ENCODE measurements at places on chromosomes 3 and 15.

DNA sequence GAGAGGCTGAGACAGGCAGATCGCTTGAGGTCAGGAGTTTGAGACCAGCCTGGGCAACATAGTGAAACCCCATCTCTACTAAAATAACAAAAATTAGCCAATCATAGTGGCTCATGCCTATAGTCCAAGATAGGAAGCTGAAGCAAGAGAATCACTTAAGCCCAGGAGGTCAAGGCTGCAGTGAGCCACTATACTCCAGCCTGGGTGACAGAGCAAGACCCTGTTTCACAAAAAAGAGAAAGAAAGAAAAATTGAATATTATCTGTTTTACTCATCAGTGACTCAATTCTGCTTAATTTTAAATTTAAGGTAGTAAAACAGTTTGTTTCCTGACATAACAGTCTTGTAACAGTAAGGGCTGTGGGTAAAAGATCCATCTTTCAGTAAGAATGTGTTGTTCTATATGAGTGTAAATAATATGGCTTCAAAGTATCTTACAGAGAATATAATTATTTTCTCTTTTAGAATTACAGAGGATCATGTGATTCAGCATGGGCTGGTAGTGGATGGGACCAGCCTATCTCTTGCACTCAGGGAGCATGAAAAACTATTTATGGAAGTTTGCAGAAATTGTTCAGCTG lies 85.8 kb downstream of the ATP11B start:
- DNase-seq = no peak

DNA sequence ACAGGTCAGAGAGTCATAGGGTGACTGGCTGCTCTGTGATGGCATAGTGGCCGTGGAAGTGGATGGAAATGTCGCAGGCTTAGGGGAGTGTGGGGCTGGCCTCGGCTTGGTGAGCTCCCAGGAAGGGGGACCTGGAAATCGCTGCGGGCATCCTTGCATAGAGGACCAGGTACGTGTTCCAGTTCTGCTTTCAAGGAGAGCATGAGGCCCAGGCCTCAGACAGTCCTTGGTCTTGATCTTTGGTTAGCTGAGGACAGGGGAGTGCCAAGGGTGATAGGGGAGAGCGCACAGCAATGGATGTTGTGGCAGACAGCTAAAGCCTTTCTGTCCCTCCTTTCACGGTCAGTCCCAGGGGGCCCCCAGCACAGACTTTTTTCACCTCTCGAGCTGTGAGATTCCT lies 110.5 kb downstream of the SNRPN start:
- no peak for DNase-seq

DNA sequence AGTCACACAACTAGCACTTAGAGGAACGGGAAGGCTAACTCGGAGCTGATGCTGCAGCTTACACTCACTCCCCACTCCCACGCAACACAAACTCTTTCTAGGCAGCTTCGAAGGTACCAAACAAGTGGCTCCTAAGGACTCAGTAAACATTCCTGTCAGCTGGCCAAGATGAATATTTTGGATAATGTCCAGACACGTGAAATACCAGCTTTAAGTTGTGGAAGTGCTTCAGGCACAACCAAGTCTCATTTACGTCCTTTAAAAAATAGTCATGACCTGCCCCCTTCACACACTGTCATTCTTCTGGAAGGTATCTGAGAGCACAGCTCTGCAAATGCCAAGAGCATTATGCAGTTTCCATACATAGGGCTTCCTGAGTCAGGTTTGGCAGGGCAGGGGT lies 1005.9 kb upstream of the CFAP20DC start:
- no peak for DNase-seq

DNA sequence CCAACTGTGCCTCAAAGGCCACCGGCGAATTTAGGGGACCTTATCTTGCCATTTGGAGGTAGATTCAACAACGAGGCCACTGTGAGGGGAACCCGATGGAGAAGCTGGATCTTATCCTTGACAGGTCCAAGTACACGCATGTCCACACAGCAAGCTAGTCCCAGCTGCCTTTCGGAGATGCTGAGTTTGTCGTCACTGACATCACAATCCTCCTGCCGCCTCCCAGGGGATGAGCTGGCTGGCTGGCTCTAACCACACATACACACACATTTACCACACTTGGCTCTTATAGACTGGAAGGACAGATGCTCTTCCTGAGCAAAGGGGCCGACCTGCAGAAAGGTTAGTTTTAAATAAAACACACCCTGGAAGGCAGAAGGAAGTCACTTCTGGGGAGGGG lies 176.3 kb downstream of the STT3B start:
- DNase-seq = no peak

GRCh38 chr3:155388417-155388816 lies 94.9 kb upstream of the STRIT1 start:
- no peak for DNase-seq

- no peak for DNase-seq
Measured at GRCh38 chr15:63463036-63463435, 41.4 kb upstream of the USP3 start.

DNA sequence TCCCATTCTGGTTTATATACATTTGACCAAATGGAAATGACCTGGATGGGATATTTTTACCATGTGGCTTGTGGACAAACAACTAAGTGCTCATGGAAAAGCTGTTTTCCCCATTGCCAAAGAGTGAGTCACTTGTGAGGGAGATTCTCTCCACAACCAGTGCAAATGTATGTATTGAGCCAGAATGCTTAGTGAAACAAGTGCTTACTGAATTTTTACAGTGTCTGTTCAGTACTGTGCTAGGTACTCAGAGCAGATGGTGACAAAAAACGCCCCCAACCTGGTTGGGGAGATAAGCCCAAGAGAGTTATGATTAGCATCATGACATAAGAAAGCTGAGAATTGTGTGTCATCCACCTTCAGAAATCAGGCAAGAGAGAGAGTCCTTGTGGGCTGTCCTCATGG lies 2.3 kb downstream of the CHP1 start:
- no peak for DNase-seq

Data from stimulated activated CD8-positive, alpha-beta memory T cell treated with anti-CD3 and anti-CD28 coated beads, Interleukin-4, amount 100 ng/mL, for 24 hours (primary cell).